ENCODE measurements at places on chromosomes 5 and 9.

GRCh38 chr9:131491001-131491710 is 11.6 kb upstream of the POMT1 start:
- DNase-seq: no peak

DNA sequence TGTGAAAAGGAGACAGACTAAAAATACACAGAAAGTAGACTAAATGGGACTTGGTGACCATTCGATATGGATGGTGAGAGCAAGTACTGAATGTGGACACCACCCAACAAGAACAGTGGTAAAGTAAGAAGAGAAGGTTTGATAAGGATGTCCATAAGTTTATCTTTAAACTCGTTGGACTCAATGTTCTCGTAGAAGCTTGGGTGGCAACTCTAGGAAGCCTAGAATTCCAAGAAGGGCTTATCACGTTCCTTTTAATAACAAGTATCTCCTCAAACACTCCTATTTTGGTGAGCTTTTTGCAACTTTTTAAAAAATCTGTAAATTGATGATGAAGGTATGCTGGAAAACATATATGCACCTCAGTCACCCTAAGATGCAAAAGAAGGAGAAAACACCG is 108.6 kb upstream of the CDH6 start:
- peak; percentile 71 for DNase-seq

DNA sequence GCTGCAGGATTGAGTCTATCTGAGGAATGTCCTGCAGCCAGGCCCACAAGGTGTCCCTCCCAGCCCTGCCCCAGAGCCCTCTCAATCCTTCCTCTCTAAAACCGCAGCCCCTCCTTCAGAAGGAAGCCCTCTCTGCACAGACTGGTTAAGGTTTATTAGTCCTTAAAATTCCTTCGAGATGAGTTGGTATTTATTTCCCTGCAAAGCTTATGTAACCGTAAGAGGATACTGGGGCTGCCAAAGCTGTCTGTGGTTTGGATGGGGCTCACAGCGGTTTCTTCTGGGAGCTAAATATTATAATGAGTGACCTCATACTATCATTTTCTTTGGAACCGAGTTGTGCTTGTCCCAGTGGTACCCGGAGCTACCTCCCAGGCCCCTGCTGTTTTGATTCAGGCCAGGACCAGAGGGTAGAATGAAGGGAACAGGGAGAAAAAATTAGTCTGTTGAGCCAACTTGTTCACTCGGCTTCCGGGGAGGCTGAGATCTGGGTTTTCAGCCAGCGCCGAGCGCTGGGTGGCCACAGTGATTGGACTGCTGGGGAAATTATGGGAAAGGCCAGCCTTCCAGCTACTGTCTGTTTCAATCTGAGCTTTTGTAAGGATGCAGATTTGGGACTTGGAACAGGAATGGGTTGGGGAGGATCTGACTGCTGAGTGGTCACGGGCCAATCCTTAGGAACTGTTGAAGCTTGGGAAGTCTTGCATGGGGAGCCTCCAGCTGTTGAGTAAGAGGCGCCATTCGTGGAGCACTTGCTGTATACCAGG is 107.5 kb downstream of the NDFIP1 start:
- DNase-seq: no peak

- no peak for DNase-seq
These were observed 38.9 kb downstream of the PRRC2B start for GRCh38 chr9:131432597-131433301.
